ENCODE measurements at places on chromosomes 1 and 21.

DNA sequence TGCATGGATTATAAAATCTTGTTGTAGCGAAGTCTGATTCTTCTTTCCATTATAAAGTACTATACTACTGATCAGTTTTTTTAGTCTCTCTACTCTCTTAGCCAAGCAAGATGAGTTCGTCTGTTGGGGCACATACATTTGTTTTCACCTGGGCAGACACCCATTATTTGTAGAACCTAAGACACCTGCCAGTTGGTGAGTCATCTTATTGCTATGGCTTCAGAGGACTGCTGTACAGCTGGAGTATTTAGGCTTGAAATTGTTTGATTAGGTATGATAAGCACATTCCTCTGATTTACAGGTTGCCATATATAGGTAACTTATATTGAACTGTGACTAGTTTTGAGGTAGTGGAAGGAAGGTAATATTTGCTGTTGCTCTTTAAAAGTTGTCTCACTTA, 17.2 kb downstream of the RBM15 start:
- no peak for DNase-seq

GRCh38 chr21:17343055-17343454, 169.8 kb upstream of the CXADR start:
- DNase-seq: no peak

DNA sequence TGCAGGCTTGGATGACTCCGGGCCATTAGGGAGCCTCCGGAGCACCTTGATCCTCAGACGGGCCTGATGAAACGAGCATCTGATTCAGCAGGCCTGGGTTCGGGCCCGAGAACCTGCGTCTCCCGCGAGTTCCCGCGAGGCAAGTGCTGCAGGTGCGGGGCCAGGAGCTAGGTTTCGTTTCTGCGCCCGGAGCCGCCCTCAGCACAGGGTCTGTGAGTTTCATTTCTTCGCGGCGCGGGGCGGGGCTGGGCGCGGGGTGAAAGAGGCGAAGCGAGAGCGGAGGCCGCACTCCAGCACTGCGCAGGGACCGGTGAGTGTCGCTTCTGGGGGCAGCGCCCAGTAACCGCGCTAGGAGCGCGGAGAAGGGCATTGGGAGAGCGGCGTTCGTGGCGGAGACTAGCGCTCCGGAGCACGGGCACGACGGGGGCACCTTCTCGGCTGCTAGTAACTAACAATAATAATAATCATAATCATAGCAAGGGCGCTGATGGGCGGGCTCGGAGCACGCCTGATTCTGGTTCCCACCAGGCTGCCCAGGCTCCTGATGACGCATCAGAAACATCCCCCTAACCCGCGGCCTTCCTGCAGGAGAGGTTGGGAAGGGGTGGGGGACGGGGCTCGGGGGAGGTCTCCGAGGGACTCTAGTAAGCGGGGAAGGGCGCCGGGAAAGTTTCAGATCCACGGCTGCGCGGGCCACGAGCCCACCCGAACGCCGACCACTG, at the start of gene MX1:
MX1 (plus strand) TSS at position 286 of the 722 bp plus-strand sequence. CDS start 5,832 bp downstream, outside the sequence.
- peak; percentile 89 for DNase-seq

DNA sequence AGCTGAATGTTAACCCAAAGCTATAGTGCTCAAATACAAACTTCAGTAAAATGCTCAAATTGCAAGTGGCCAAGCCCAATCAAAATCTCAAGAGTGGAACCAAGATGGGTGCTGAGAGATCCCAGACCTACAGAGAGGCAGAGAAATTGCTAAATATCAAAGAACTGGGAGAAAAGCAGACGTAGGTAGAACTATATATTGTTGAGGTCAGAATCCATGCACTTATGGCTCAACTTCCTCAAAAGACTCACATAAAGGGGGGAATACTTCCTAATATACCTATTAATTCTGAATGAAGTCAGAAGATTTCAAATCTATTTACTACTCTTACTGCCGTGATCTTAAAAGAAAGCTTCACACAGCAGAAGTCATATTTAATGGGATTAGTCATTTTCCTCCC, 65.2 kb downstream of the PUM1 start:
- DNase-seq: no peak

DNA sequence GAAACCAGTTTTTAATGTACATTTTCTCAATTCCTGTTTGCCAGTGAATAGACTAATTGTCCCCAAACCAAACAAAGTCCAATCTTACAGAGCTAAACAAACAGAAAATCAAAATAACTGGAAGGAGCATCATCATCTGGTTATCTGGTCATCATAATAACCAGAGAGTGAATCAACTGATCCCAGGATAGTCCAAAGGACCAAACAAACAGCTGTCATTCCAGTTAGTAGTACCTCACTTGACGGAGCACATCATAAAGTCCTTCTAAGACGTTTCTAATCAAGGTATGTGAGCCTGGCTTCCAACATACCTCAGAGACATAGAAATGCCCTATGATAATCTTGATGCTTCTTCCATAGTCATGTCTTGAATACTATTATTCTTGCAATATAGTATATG, 240.5 kb downstream of the LTN1 start:
- DNase-seq: no peak

- DNase-seq: no peak
Measured at GRCh38 chr1:154459080-154459479, 42.9 kb upstream of the TDRD10 start.

DNA sequence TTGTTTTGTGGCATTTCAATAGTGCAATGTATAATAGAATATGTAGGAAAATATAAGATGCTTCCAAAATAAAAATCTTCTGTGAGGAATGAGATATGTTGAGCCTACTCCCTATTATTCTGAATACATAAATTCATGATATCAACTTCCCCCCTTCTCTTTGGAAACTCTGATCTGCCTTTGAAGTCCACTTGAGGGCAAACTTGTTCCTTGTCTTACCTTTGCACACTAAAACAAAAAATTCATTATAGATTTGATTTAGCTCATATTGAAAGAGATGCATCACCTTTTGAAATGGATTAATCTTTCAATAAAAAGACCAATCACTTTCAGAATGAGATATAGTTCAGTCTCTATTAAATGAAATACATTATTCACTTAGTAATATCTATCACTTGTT, 580.7 kb upstream of the ADGRL4 start:
- DNase-seq: no peak

DNA sequence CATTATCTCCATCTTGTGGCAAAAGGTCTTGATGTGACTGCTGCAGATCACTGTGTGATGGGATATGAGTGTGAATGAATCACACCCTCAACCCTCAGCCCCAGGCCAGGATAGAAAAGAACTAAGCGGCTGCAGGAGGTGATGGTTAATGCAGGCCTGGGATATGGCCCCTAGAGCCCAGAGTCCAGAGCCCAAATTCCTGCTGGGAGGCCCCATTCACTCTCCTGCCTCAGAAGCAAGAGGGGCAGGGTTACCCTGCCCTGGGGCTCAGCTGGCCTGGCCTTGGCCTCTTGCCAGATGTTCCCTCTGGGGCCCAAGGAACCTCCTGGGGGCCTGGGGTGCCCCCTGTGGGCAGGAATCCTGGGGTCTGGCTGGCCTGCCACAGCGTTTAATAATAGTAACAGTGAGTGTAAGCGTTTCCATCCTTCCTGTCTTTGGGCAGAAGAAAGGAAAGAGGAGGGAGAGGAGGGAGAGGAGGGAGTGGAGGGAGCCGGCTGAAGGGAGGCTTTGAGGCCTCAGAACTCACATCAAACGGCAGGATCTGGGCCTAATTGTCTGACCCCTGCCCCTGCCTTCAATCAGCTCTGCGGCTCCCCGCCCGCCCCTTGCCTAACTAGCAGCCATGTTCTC, 26.2 kb downstream of the DMAP1 start:
- no peak for DNase-seq

- DNase-seq: no peak
Measured at GRCh38 chr21:38082936-38083485, 166.8 kb upstream of the KCNJ6 start.

DNA sequence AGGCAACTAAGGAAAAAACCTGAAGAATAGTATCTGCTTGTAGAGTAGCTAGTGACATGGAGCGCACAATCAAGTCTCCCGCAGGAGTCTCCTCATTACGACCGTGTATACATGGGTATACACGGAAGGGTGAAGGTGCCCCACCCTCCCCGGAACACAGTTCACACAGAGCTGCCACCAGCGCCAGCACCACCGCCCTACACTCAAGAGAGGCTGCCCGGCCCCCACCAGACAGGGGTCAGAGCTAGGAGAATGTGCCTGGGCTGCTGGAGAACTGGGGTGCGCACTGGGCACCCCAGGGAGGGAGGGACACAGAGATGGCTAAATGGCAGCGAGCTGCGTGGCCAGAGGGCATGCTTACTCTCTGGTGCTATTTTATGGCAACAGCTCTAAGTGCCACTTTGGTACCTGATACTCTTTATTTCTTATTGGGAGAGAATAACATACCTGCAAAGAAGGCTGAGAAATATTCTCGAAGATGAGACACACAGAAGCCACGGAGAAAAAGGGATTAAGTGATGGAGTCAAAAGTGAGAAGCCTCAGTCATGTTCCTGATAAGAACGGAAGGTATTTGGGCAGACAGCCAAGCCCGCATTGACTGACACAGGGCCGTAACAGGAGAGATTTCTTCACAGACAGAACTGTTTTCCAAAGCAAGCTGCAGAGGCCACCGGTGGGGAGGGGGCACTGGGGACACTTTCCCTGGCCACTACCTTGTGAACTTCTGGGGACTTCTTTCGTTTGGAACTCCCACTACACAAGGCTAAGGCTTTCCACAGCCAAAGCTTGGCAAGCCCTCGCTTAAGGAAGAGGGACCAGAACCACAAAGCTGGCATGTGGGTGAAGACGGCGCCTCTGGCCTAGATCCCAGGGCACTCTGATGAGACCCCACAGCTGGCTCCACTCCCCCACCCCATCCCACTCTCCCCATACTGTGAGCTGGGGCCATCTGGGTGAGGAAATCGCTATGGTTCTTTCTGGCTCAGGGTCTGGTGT, 108.0 kb downstream of the PGBD5 start:
- no peak for DNase-seq

DNA sequence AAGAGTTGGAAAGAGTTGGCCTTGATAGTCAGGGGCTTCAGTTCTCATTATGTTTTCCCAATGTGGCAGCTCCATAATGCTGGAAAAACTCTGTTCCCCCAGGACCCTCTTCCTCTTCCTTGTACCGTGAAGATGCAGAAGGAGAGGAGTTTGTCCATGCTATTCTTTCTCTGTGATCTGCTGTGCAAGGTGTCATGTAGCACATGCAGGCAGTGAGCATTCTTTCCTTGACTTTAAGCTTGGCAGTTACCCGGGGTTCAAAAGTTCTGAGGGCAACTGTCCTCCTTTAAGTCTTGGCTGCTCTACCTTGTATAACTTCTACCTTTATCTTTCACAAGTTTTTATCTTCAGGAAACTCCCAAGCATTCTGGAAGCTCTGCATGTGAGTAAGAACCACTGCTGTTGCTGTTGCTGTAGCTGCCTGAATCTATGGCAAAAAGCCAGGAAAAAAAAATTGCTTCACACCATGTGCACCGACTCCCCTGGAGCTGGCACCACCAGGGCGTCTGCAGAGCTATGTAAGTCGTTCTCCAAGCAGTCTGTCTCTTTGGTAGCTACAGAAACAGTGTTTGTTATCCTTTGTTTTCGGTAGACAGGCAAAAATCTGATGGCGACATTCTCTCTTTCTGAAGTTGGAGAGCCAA, 42.7 kb upstream of the SLC16A1 start:
- DNase-seq: no peak

DNA sequence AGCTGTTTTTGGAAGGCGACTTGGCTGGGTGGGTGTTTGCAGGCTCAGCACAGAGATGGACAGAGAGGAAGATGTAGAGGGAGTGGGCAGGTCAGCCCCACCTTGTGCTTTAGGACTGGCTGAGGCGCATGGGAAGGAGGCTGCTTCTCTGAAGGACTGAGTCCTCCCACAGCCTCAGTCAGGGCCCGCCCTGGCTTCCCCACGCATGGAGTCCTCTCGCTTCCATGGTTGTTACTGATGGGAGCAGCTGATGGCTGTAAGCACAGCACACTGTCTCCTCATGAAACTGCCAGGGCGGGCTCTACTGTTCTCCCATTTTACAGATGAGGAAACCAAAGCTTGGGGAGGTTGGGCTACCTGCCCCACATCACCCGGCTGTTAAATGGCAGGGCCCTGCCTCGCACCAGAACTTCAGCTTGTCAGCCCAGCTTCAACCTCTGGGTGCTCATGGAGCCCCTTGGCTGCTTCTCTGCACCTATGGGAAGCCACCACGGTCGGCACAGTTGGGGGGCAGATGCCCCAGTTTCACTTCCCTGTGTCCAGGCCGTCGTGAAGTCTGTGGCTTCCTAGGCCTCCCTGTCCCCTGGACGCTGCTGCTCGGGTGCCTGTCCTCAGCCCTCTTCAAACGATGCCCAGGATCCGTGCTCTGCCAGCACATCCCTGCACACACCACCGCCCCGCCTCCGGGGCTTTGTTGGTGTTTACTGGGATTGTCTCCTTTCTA, 2.4 kb downstream of the TMEM201 start:
- no peak for DNase-seq

- DNase-seq: no peak
Measured at GRCh38 chr1:64426681-64427080, 43.2 kb upstream of the CACHD1 start.

DNA sequence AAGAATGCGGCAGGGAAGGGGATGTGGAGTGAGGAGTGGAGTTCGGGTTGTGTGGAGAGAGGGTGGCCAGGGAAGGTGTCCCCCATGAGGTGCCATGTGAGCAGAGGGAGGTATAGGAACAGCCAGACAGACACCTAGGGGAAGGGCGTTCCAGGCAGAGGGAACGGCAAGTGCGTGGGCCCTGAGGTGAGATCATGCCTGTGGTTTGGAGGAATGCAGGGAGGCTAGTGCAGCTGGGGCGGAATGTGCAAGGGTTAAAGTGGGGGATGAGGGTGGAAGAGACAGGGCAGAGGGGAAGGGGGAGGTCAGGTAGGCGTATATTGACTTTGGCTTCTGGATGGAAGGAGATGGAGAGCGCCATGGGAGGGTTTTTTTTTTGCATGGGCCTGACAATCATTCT, 31.6 kb upstream of the PADI6 start:
- DNase-seq: no peak

- no peak for DNase-seq
Measured at GRCh38 chr1:39959651-39960333, 4.8 kb downstream of the MFSD2A start.

DNA sequence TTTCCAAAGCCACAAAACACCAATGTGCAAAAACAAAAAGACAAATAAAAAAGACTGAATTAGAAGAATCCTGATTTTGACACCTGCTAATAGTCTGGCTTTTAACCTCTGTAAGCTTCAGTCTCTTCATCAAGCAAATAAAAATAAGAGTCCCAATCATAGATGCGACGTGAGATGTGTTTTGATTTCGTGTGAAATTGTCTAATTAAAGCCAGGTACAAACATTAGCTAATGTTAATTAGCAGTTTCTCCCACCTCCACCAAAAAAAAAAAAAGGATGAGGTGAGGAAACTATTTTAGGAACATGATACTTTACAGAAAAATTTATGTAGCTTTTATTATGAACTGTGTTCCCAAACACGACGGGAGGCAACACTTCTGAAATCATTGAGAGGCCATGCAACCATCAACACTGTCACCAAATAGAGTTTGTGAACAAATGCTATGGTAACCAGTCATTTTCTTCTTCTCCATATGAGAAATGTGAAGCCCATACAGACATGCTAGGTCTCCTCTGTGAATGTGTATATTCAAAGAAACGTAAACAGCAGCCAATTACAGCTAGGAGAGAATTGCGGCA, 6.7 kb upstream of the EVI5 start:
- no peak for DNase-seq

GRCh38 chr1:209866201-209866600, 38.4 kb downstream of the UTP25 start:
- DNase-seq: no peak

Measured in stimulated activated CD8-positive, alpha-beta memory T cell treated with anti-CD3 and anti-CD28 coated beads, Interleukin-7, amount 100 ng/mL, for 4 hours (primary cell).